Keratinocyte (primary cell): ENCODE measurements at places on chromosomes 7 and 10. TPM values are rescaled to one million over a fixed set of nuclear protein-coding genes. Genes with fewer than 3 reads are reported as not detected.

DNA sequence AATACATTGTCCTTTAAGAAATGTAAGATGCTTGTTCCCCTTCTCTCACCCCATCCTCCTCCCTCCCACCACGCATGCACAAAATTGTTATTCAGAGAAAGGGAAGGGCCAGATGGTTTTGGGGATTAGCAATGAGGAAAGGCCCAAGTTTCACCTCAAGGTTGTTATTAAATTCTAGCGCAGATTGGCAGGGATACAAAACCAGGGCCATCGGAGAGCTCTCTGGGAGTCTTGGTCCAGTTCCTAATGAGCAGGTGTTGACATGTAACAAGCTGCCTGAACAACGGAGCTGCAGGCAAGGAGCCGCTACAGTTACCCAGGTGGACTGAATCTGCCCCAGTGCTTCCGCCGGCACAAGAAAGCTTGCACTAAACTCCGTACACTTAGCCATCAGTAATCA lies 9.7 kb upstream of the ANK3 start:
- DNase-seq, result no peak

DNA sequence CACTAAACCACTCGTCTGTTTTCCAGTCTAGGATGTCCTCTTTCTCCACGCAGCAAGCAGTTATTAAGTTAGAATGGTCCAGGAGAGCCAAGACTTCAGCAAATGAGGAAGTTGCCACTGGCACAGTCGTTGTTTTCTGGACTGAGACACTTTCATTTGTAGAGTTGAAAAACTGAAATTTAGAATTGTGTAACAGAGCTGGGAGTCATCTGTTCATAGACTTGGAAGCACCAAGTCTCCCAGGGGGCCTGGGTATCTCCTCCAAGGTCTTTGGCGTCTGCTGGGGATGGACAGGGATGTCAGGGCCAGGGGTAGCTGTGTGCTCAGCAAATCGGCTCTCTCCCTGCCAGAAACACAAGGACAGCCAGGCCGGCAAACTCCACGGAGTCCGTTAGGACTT lies 208.4 kb downstream of the FANK1 start:
- DNase-seq, result no peak

- no peak for DNase-seq
Measured at GRCh38 chr7:131726031-131726430, 169.6 kb upstream of the PODXL start.

DNA sequence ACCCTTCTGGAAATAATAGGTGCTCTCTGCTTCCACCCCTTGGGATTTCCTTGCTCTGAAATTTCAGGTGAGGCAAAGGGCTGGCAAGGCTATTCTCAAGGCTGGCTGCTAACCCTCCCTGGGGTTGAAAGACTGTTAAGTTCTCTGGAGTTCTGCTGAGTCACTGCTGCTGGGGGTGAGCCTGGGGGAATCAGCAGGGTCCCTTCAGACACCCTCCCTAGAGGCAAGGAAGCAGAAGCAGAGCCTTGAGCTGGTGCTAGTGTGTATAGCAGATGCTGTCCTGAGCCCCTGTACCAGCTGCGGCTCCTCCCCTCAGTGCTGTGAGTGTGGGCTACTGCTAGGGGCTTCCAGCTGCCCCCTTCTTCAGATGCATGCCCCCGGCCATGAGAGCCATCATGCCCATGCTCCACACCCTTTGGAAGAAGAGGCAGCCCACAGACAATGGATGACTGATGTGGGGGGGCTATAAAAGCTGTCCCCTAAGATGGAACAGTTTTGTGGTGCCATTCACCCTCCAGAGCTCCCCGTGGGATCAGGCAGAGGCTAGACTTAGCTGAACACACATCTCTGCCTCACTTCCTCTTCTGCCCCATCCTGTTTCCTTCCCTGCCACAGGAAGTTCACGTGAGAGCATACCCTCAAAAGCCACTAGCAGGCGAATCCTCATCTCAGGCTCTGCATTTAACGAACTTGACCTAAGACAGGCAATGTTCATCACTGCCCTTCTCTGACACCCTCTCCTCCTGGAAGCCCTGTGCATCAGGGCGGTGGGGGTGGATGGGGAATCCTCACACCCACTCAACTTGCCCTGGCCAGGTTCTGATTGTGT lies 91.8 kb downstream of the SH3PXD2A start:
- DNase-seq, result no peak

DNA sequence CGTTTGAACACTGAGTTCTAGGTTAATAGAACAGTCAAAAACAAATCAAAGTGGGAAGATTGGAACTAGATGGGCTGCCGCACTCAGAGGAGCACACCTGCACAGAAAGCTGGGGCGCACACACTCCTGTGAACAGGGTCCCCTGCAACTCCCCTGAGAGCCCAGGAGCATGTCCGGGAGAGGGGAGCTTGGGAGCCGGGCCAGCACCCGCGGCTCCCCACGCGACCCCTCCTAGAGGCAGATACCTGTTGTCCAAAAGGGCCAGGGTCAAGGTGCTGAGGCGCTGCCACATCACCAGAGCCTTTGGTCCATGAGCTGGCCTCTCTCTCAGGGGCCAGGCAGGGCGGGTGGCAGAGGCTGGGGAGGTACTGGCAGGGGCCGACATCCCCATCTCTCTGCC lies 5.6 kb downstream of the NKX6-2 start:
- DNase-seq, result no peak

DNA sequence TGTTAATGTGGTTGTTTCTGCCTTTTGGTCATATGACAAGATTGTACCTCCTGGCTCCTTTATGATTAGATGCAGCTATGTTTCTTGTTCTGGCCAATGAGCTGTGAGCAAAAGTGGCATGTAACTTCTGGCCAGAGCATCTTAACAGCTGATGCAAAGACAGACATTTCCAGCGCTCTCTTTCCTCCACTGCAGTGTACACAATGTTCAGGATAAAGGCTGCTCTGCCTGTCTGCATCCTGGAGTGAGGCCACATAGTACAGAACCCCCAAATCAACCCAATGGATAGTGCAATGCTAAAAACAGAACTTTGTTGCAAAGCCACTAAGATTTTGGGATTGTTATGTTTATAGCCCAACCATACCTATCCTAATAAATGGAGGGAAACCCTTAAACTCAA lies 17.9 kb downstream of the EPC1 start:
- no peak for DNase-seq

DNA sequence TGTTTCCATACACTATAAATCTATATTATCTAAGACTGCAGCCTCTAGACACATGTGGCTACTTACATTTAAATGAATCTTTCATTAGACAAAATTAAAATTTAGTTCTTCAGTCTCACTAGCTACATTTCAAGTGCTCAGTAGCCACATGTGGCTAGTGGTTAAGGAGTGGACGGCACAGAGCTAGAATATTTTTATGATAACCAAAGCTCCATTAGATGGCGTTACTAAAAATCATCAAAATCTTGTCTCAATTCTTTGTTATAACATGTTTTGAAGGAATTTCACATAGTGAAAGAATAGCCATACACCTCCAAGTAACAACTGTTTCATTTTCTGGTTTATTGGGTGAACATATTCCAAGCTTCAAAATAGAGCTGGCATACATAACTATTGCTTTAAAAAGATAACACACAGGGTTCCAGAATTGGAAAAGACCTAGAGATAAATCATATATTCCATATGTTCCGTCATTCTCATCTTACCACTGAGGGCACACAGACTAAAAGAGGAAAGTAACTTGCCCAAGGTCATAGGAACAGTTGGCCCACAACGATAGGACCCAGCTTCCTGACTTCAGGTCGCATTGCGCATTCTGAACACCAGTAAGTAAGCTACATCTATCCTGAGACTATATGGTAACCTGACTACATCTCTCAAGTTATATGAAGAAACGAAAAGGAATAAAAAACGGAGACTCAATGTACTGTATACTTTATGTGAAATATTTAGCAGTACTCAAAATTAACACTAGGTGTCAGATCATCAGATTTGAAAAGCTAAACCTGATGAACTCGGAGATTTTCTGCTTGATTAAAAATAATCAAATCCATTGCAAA lies 66.6 kb downstream of the CAV1 start:
- no peak for DNase-seq

DNA sequence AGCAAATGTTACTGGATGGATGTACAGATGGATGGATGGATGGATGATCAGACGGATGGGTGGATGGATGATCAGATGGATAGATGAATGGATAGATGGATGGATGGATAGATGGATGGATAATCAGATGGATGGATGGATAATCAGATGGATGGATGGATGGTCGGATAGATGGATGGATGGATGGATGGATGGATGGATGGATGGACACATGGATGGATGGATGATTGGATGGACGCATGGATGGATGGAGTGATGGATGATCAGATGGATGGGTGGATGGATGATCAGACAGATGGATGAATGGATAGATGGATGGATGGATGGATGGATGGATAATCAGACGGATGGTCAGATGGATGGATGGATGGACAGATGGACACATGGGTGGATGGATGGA lies 90.3 kb upstream of the TCF7L2 start:
- no peak for DNase-seq

DNA sequence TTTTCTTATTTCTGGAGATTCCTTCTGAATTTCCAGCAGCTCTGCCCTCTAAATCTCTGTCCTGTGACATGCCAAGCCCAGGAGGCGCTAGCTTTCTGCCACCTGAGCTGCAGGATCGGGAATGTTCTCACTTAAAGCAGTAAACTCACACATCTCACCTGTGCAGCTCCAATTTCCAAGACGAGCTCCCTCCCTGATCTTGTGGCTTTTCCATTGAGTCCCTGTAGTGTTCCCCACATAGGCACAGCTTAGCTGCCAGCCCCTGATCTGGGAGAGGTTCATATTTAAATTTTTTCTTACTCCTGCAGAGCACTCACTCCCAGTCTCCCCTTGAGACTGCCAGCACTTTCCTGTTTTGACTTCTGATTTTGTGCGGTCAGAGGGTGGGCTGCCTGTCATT lies 479.3 kb downstream of the GLRX3 start:
- DNase-seq, result no peak

DNA sequence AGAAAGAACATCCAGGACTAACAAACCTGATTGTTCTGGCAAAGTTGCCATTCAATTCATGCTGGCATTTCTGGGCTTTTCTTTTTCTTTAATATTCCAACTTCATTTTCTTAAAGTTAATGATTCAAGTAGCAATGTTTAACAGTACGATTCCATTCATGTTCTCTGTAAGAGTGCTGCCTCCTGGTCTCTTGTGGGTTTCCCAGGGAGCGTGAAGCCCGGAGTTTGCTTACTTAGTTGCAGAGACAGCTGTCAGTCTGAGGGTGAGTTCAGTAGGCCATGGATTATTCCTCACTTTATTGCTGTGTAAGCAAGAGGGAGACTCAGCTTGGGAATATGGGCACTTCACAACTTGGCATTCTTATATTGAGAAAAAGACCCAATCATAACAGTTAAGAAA lies 142.2 kb downstream of the TWIST1 start:
- no peak for DNase-seq

The CCL24 gene
- polyA plus RNA-seq, result not detected in 3 replicates

The FZD8 gene
- 1.5 to 2.1 TPM (median 2.0 TPM) in 3 replicates for polyA plus RNA-seq

The ZKSCAN1 gene
- 20.6 to 26.8 TPM (median 24.7 TPM) in 3 replicates for polyA plus RNA-seq

The ANKRD2 gene
- polyA plus RNA-seq, result 0.18 to 0.67 TPM (median 0.38 TPM) in 3 replicates

The OPN1SW gene
- not detected in 3 replicates for polyA plus RNA-seq

The KLF14 gene
- polyA plus RNA-seq, result 0.01 to 0.03 TPM (median 0.03 TPM) in 3 replicates
